ENCODE measurements at places on chromosomes 5 and 9.

DNA sequence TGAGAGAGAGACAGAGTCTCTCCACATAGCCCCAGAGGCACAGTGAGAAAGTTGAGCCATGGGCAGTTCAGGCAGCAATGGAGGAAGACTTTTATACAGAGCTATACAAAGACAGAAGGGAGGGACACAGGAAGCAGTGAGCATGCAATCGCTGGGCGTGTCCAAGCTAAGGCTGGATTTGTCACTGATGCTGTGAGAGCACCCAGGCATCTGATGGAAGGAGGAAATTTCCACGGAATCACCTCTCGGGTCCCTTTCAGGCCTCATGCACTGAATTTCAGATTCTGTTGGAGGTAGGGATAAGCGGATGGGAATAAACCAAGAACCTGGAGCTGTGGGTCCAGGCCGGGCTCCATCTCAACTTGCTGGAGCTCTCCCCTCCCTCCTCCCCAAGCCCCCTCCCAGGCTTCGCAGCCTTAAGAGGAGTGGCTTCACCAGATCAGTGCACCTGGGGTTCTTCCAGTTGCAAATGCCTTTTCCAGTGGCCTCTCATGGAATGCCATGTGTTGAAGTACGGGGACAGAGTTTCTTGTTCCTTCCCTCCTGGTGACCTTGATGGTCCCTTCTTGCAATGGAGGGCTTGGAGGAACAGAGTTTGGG lies 114.8 kb upstream of the ALDH1B1 start:
- DNase-seq: no peak

DNA sequence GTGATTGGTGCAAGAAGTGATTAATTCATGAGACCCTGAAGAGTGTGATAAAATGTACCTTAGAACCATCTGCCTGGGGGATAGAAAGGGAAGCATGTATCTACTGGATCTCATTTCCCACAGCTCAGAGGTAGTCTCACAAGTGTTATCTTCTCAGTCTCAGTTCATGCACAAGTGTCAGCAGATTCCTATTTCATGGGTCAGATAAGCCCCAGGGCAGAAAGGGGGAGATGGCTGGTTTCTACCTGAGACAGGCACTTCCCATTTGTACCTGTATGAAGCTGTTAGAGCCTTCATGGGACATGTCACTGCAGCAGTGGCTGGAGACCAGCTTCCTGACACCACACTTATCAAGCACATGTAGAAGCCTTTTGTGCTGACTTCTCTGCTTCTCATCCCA lies 45.6 kb upstream of the SMIM15 start:
- no peak for DNase-seq

GRCh38 chr5:106140101-106140500 lies 1530.6 kb downstream of the EFNA5 start:
- no peak for DNase-seq

DNA sequence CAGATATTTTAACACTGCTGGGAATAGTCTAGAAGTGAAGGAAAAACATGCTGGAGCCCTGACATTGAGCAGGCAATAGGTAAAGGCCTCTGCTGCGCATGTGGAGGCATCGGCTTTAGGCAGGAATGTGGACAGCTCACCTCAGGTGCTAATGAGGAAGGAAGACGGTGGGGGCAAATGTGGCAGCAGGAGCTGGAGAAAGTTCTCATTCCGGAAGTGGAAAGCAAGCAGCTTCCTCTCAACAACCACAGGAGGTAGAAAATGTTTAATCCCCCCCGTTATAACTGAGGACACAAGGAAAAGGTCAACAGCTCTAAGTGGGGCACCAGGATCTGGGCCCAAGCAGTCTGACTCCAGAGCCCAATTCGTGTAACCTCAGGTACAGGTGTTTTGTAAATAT lies 7.6 kb upstream of the RPS14 start:
- no peak for DNase-seq

DNA sequence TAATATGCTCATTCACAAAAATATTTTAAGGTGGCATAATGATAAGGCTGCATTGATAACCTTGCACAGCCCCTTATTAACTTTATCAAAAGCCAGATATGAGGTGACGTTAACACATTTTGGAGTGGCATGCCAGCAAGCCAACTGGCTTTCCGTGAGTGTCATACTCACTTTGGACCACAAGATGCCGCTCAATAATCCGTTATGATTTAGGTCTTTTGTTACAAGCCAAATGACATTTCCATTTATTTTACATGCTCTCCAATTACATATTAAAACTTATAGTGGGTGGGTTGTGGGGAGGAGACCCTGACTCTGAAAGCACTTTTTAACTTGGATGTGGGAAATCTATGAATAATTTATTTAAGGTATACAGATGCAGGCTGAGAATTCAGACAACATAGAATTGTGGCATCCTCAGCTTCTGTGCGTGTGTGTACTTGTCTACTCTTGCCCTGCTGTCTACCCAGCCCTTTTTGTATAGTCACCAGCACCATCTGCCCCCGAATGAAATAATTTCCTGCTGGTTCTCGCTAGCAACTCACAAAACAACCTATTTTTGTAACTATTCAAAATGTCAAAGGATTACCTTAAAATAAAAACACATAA lies 305.1 kb downstream of the PSAT1 start:
- peak; percentile 30 for DNase-seq

DNA sequence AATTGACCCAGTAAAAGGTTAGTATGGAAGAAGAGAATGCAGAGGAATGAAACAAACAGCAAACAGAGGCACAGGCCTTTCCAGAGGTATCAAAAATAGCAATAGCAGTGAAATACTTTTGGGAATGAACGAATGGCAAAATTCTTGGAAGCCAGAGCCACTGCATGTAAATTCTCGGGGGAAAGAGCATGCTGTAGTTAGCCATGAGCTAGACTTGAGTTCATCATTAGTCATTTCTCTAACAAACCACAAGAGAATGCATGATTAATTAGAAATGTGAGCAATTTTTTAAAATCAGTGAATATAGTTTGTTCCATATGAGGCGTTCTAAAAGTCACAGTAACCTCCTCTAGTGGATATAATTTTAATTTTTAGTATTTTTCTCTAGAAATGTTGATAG lies 170.3 kb upstream of the PRR16 start:
- no peak for DNase-seq

DNA sequence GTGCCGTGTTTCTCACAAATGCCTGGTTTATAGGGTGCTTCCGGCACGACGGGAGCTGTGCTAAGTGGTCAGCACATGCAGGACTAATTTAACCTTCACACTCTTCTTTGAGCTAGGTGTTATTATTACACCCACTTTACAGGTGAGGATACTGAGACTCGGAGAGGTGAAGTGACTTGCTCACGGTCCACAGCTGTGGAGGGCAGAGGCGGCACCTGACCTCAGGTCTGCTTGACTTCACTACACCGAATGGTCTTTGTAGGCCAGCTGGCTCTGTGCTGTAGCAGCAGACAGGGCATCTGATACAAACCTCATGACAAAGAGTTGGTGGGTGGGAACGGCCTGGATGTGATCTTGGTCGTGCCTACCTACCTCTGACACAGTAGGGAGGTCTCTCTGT lies 102.0 kb upstream of the BOD1 start:
- no peak for DNase-seq

GRCh38 chr9:82128011-82128696 lies 139.6 kb downstream of the SPATA31D1 start:
- DNase-seq: peak; percentile 27

DNA sequence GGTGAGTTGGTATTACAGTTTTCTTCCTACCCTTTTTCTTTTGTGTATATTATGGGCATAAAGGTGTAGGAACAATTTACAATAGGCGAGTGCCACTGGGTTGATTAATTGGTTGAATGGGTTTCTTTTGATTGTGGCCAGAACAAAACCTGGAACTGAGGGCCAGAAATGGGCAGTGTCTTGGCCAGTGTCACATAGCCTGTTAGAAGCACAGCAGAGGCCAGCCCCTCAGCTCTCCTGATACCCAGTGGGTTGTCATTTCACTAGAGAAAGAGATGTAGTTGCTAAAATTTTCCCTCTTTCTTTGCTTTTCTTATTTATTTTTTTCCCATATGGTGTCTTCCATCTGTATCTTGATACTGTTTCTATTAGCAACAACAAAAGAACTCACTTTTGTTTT lies 38.8 kb upstream of the SEMA6A start:
- no peak for DNase-seq

DNA sequence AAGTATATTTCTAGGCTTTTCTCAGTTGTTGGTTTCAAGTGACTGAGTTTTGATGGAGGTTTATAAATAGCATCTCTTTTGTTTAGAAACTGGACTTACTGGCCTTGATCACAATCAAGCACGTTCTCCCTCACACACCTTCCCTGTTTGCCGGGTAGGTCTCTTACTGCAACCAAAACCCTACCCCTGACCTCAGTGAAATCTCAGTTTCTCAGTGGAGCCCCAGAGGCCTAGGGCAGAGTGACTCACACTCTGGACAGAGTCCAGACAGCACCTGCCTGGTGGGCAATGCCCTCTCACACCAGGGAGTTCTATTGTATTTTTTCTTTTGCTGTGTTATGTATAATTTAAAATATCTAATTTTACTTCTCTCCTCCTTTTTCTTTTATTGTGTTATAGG lies 48.4 kb upstream of the EPB41L4B start:
- DNase-seq: no peak
